ENCODE measurements at places on chromosomes 2 and 18.

DNA sequence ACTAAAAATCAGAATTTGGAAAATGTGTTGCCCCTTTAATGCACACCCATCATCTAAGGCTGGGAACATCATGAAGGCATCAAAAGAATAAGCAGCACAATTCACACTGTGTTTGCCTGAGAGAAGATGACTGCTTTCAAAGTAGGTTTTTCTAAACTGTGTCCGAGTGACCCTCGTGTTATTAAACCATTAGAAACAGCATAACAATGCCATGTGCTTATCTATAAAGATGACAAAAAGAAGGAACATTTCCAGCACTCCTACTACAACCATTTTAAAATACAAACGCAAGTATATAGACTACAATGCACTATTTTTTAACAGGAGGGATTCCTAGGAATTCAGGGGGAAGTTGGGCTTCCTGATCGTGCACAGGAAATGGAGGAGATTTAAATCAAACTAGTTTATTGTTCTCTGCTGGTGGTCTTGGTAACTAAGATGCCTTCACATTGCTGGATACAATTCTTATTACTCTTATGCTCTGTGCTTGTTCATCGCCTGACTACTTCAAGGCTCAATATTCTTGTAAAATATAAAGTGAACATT is 305.9 kb upstream of the CCDC68 start:
- ATAC-seq, result no peak

- no peak for ATAC-seq
Observed at GRCh38 chr2:34936089-34936488, 1337.0 kb upstream of the FAM98A start.

DNA sequence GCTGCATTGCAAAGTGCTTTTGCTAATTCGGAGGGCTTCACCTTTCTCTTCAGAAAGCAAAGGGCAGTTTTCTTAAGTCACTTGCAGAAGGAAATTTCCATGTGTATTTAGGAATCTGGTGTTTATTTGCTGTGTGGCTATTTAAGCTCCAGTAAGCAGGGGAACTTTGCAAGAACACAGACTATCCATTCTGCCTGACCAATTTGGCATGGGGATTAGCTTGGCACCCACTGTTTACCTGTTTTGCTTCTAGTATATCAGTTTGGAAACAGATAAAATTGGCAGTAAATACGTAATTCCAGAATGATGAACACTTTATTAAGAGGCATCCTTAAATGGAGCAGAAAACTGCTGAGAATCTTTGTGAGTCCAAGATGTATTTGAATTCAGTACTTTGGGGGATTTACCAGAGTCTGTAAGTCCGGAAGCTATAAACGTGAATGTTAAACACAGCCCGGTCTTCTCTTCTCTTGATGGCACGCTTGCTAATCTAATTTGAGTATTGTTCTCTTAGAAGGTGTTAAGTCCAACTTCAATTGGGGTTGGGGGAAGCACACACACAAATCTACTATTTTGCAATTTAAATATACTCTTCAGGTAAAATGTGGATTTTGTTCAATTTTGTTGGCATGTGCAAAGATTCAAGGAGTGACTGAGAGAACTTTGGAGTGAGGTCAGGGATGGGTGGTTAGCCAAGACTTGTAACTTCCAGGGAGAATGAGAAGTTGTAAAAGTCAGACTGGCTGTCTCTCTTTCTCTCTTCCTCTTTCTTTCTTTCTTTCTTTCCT is 650 bp downstream of the ACKR3 start:
- ATAC-seq, result no peak

DNA sequence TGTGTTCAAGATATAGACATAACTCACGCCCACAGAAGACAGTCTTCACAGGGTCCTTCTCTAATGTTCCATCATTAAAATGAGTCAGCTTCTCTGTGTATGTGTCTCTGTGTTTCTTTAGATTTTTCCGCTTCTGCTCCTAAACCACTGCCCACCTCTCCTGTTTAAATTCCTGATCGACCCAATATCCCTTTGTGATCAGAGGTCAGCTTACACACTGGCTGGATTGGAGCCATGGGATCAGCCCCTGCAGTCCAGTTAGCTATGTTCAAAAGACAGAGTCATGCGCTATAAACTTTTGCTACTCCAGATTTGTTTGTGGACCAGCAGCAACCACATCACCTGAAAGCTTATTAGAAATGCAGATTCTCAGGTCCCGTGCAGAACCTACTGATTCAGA is 229.2 kb downstream of the C1D start:
- ATAC-seq, result no peak

- ATAC-seq, result no peak
Observed at GRCh38 chr18:25621682-25622081, 269.7 kb upstream of the ZNF521 start.

- no peak for ATAC-seq
Observed at GRCh38 chr2:8974016-8974415, 29.5 kb downstream of the MBOAT2 start.

GRCh38 chr2:201420442-201421113 is 30.7 kb downstream of the TRAK2 start:
- ATAC-seq, result peak; percentile 85

GRCh38 chr2:188367164-188367563 is 75.5 kb downstream of the GULP1 start:
- ATAC-seq, result no peak

DNA sequence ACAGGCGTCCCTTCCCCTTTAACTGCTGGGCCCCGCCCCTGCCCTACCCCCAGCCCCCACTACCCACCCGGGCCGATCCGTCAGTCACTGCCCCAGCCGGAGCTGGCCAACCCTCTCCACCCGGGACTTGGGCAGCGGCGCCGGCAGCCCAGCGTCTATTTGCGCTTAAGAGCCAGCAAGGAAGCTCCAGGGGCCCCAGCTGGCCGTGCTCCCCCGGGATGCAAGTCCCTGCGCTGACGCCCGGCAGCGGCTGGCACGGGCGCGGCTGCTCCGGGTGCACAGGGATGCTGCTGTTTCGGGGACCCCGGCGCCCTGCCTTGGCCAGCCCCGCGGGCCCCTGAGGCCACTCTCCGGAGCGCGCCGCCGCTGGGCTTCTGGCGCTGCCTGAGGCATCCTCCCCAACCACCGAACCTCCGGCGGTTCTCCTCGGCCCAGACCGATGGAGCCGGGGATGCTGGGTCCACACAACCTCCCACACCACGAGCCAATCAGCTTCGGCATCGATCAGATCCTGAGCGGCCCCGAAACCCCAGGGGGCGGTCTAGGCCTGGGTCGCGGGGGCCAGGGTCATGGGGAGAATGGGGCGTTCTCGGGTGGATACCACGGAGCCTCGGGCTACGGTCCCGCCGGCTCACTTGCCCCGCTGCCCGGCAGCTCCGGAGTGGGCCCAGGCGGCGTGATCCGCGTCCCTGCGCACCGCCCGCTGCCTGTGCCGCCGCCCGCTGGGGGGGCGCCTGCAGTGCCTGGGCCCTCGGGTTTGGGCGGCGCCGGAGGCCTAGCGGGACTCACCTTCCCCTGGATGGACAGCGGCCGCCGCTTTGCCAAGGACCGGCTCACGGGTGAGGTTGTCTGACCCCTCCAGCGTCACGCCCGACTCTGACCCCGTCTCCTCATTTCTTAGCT is at the start of gene TLX2:
TSS of gene TLX2 (plus strand) at position 83 of the 903 bp plus-strand sequence. CDS start at position 440, 357 bp downstream.
- ATAC-seq, result no peak

GRCh38 chr2:236177604-236177966 is 9.4 kb upstream of the GBX2 start:
- ATAC-seq, result peak; percentile 63

GRCh38 chr2:75134860-75135259 is 64.5 kb downstream of the TACR1 start:
- ATAC-seq, result no peak

GRCh38 chr2:11481789-11482472 is 16.0 kb upstream of the E2F6 start:
- ATAC-seq, result no peak

DNA sequence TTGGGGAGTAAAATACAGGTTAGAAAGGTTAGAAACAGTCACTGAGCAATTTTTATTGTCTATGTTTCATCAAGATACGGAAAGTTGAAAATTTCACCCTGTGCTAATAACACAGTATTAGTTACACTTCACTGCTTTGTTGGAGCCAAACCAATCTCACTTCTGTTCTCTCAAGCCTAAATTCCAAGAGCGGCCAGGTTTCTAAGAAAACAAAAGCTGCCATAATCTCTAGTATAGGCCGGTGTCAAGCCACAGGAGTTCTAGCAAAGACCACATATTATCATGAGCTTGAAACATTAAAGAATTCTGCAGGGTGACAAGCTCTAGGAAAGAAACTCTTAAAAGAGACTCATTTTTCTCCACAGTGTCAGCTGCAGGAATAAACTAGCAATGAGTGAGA is 128.7 kb downstream of the TXNL1 start:
- ATAC-seq, result no peak

Measured in esophagus mucosa (tissue), 1 donor.